ENCODE measurements at places on chromosomes 11 and 22. TPM values are rescaled to one million over a fixed set of nuclear protein-coding genes. Genes with fewer than 3 reads are reported as not detected.

C22orf23 gene
- total RNA-seq, result not detected

OR52N4 gene
- not detected for total RNA-seq

MS4A2 gene
- 0.26 TPM for total RNA-seq

SCGB1C1 gene
- total RNA-seq, result not detected

GRCh38 chr11:128417607-128418324 is 169.6 kb downstream of the ETS1 start:
- no peaks in the 10 kb centered on the region for H3K36me3 ChIP-seq
- H3K27me3 ChIP-seq, result no peaks in the 10 kb centered on the region
- H3K27ac ChIP-seq, result no peak overlapping the region
- H3K4me1 ChIP-seq, result peaks cover 2% of the 10 kb centered on the region

DNA sequence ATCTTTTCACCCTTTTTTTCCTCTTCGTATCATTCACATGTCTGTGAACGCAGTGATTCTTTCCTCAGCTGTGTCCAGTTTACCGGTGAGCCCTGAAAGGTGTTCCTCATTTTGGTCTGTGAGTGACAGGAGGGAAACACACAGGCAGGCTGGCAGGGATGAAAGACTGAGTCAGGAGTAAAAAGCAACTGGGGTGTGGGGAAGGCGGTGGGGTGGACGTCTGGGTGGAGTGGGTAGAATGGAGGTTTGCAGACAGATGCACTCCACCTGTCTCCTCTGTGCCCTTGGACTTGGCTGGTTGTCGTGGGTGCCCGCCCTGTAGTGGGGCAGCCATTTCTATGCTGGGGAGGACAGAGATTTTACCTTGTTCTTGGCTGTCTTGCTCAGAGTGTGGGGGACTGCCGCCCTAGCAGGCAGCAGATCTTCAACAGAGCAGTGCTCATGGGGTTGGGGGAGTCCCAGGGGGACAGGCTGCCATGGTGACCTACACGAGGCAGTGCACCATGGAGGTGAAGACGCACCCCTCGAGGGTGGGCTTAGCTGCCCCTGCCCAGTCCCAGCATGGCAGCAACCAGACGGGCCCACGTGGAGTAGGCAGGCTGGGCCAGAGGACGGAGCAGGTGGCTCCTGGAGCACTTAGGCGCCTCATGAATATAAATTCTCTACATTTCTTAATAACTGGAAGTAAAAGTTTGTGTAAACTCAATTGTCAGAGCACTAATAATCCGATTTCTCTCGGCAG is 603.7 kb downstream of the TBC1D22A start:
- no peaks in the 10 kb centered on the region for H3K27me3 ChIP-seq
- H3K36me3 ChIP-seq, result no peaks in the 10 kb centered on the region
- H3K4me3 ChIP-seq, result no peak overlapping the region
- no peak for DNase-seq
- H3K4me1 ChIP-seq, result no peaks in the 10 kb centered on the region
- H3K27ac ChIP-seq, result no peak overlapping the region

- no peaks in the 10 kb centered on the region for H3K36me3 ChIP-seq
- peaks cover 55% of the 10 kb centered on the region for H3K4me1 ChIP-seq
- no peaks in the 10 kb centered on the region for H3K27me3 ChIP-seq
- no peak for DNase-seq
- no peak overlapping the region for H3K27ac ChIP-seq
Observed at GRCh38 chr11:86047275-86047991, 21.5 kb downstream of the PICALM start.

DNA sequence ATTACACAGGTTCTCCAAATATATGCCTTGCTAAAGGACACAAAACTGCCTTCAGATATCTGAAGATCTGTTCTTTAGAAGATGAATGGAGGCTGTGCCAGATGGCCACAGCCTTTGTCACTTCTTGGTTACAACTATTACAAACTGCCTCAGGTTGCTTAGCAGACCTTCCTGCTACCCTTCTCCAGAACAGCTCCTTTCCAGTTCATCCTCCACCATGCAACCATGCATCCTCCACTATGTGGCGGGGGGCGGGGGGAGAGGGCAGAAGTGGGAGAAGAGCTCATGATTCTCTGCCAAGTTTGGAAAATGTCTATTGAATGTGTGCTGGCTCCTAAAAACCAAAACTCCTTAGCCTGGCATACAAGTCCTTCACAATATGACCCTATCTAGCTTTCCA is 267.5 kb downstream of the TTC28 start:
- no peak overlapping the region for H3K4me3 ChIP-seq
- H3K4me1 ChIP-seq, result peaks cover 11% of the 10 kb centered on the region
- no peak overlapping the region for H3K27ac ChIP-seq
- H3K36me3 ChIP-seq, result no peaks in the 10 kb centered on the region
- no peaks in the 10 kb centered on the region for H3K27me3 ChIP-seq
- DNase-seq, result no peak

GRCh38 chr11:79860336-79860735 is 419.5 kb upstream of the TENM4 start:
- H3K36me3 ChIP-seq, result no peaks in the 10 kb centered on the region
- H3K4me1 ChIP-seq, result no peaks in the 10 kb centered on the region
- H3K27ac ChIP-seq, result no peak overlapping the region
- no peaks in the 10 kb centered on the region for H3K27me3 ChIP-seq

- DNase-seq, result no peak
- H3K27me3 ChIP-seq, result no peaks in the 10 kb centered on the region
- H3K27ac ChIP-seq, result no peak overlapping the region
- no peaks in the 10 kb centered on the region for H3K4me1 ChIP-seq
- H3K36me3 ChIP-seq, result peaks cover 7% of the 10 kb centered on the region
Observed at GRCh38 chr22:46789992-46790391, 27.5 kb downstream of the TBC1D22A start.

GRCh38 chr11:19988598-19988997 is 171.7 kb downstream of the DBX1 start:
- no peaks in the 10 kb centered on the region for H3K27me3 ChIP-seq
- H3K36me3 ChIP-seq, result no peaks in the 10 kb centered on the region
- H3K4me1 ChIP-seq, result peaks cover 10% of the 10 kb centered on the region
- no peak overlapping the region for H3K4me3 ChIP-seq

- no peaks in the 10 kb centered on the region for H3K4me1 ChIP-seq
- DNase-seq, result no peak
- H3K27ac ChIP-seq, result peak overlapping the region; percentile 12
- no peak overlapping the region for H3K4me3 ChIP-seq
- H3K27me3 ChIP-seq, result no peaks in the 10 kb centered on the region
- peaks cover 92% of the 10 kb centered on the region for H3K36me3 ChIP-seq
Observed at GRCh38 chr22:36520423-36520822, 8.5 kb downstream of the EIF3D start.

DNA sequence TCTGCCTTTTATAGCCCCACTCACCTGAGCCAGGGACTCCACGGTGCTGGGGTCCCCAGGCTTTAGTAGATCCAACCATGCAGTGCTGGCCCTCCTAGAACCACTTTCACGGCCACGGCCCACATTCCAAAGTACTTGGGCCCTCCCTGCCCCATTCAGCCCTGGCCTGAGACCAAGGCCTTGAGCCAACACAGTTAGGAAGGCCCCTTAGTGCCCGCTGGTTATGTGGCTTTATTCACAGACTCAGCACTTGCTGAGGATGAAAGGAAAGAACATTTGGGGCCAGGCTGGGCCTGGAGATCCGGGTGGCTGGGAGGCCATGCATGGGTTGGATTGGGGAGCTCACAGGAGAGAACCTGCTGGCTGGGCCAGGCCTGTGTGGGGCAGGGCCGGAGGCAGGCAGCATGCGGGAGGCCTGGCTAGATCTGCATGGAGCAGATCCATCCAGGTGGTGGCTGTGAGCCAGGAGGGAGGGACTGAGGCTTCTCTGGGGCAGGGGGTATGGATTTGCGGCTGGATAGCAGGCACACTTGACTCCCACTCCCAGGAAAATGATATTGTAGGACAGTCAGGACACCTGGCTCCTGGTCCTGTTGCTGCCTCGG is 12.6 kb downstream of the CHRM1 start:
- peak; percentile 33 for DNase-seq
- H3K36me3 ChIP-seq, result no peaks in the 10 kb centered on the region
- peaks cover 24% of the 10 kb centered on the region for H3K4me1 ChIP-seq
- peak overlapping the region; percentile 79 for H3K27ac ChIP-seq
- H3K4me3 ChIP-seq, result no peak overlapping the region

- H3K27ac ChIP-seq, result no peak overlapping the region
- DNase-seq, result no peak
- no peak overlapping the region for H3K4me3 ChIP-seq
- no peaks in the 10 kb centered on the region for H3K4me1 ChIP-seq
Observed at GRCh38 chr11:123268156-123268555, 73.1 kb upstream of the CLMP start.

- H3K36me3 ChIP-seq, result no peaks in the 10 kb centered on the region
- no peaks in the 10 kb centered on the region for H3K4me1 ChIP-seq
- H3K4me3 ChIP-seq, result no peak overlapping the region
- H3K27ac ChIP-seq, result no peak overlapping the region
- no peak for DNase-seq
- no peaks in the 10 kb centered on the region for H3K27me3 ChIP-seq
Observed at GRCh38 chr11:57161351-57161750, 20.4 kb upstream of the LRRC55 start.

DNA sequence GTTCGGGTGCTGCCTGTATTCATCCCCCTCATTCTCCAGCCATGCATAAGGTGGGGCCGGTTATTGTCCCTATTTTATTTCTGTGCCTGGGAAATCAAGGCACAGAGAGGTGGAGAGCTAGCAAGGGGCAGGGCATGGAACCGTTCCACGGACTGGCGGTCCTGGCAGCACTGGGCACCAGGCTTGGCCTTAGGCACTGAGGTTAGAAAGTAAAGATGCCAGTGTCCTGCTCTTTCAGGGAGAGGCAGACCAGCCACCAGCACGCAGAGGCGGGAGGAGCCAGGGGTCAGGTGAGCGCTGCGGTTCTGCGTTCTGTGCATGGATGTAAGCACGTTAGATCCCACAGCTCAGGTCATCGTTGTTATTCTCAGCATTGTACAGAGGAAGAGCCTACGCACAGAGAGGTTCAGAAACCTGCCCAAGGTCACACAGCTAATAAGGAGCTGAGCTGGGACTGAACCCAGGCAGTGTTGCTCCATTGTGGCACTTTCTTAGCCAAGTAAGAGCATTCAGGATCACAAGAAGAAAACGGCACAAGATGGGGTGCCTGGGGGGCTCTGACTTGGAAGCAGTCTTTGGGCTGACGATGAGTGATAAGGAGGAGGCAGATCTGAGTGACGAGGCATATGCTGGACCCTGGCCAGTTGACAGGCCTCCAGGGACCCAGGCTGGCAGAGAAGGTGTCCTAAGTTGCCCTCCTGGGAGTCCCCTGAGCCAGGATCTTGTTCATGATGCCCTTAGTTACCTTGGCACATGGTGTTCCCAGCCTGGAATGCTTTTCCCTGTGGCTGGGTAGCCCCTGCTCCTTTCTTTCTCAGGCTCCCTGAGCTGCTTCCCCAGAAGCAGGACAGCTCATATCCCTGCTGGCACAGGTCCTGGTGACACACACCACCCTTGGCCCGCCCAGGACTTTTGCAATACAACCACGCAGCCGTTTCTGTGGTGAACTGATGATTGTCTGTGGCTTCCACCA is 41.1 kb downstream of the OSBPL5 start:
- no peak overlapping the region for H3K27ac ChIP-seq
- H3K4me3 ChIP-seq, result no peak overlapping the region
- no peaks in the 10 kb centered on the region for H3K4me1 ChIP-seq
- peaks cover 4% of the 10 kb centered on the region for H3K36me3 ChIP-seq
- peak; percentile 68 for DNase-seq
- no peaks in the 10 kb centered on the region for H3K27me3 ChIP-seq

DNA sequence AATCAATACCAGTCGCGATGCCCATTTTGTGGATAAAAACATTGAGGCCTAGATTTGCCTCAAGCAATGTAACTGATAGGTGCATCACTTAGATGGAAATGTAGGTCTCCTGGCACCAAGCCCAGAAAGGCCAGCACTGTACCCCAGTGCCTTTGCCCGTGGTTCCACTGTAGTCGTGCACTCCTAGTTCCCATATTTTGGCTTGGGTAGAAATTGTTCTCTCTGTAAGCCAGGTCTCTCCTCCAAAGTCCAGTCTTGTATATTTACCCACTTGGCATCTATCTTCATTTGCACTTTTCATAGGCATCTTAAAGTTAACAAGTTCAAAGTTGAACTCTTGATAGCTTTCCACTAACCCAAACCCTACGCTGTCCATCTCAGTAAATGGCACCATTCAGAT is 41.6 kb upstream of the DMC1 start:
- no peak overlapping the region for H3K4me3 ChIP-seq
- H3K27me3 ChIP-seq, result no peaks in the 10 kb centered on the region
- H3K27ac ChIP-seq, result no peak overlapping the region
- no peaks in the 10 kb centered on the region for H3K4me1 ChIP-seq
- no peaks in the 10 kb centered on the region for H3K36me3 ChIP-seq
